ENCODE measurements at places on chromosomes 3 and 15. TPM values are rescaled to one million over a fixed set of nuclear protein-coding genes. Genes with fewer than 3 reads are reported as not detected.
A peak's percentile ranks its signal among the peaks of the same experiment; 100 is the strongest.

DNA sequence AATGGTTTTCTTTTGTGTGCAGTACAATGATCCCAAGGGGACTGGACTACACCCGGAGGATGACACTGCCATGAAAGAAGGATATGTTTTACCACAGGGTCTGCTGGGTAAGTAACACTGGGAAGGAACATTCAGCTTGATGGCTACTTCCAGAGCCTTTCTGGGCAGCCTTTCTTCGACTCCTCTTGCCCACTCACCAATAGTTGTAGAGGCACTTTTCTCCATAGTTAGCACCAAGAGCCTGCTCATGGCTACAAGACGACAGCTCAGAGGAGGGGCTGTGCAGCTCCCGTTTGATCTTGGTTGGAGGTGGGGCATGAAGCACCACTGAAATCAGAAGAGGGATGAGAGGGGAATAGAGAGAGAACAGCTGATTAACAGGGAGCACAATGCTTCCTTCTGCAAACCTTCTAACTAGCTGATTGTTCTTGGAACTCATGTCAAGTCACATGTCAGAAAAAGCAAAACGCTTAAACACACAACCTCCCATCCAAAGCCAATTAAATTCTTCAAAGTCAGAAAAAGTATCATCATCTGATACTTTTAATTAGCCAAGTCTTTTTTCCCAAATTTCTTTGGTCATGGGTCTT is 27.9 kb downstream of the ETV5 start:
- H3K27me3 ChIP-seq: no peaks in the 10 kb centered on the region
- no peak overlapping the region for H3K27ac ChIP-seq
- peaks cover 15% of the 10 kb centered on the region for H3K36me3 ChIP-seq
- H3K4me1 ChIP-seq: peaks cover 2% of the 10 kb centered on the region

DNA sequence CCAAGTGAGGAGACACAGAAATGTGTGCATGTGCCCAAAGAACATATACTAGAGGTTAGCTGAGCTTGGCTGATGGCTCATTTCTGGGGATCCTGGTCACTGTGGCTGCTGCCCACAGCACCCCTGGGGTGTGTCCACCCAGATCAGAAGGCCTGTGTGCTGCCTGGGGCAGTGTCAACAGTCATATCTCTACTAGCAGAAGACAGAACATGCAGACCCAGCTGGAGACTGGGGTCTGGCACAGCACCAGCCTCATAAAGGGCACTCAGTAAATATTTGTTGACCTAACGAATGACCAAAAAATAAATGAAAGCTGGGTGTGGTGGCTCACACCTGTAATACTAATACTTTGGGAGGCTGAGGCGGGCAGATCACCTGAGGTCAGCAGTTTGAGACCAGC is 16.4 kb downstream of the CHRNA3 start:
- H3K27ac ChIP-seq: no peak overlapping the region
- H3K36me3 ChIP-seq: no peaks in the 10 kb centered on the region
- peaks cover 4% of the 10 kb centered on the region for H3K27me3 ChIP-seq
- no peaks in the 10 kb centered on the region for H3K4me1 ChIP-seq

The C2CD4B gene
- not detected for polyA plus RNA-seq

DNA sequence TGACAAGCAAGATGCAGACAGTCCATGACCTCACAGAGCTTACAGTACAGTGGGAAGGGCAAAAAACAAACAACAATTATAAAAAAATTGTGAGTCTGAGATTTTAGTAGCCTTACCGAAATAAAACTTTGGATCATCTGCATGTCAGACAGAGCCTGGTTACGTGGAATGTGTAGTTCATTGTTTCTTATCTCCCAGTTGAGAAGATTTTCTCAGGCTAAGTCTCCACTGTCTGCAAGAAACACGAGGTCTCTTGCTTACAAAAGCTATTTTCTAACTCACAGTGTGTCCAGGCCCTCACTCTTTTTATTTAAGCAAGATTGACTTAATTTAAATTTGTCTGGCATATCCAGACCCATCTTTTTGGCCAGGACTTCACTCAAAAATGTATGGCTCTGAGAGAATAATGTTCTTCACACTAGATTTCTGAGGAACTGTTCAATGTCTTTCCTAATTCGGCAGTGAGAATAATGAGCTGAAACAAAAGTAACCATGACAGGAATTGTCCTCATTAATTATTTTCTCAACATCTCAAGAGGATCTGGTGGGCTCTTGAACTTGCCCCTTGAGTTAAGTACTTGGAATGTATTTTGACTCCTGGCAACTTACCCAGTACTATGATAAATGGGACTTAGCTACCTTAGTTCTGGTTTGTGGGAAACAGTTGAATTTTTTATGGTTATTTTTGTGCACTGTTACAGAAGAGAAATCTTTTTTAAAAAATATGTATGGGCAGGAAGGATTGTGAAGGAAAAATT is 265.1 kb upstream of the COL8A1 start:
- H3K36me3 ChIP-seq: no peaks in the 10 kb centered on the region
- no peaks in the 10 kb centered on the region for H3K27me3 ChIP-seq
- no peak overlapping the region for H3K27ac ChIP-seq
- DNase-seq: no peak

GRCh38 chr3:71641674-71642073 is 58.1 kb upstream of the FOXP1 start:
- peaks cover 2% of the 10 kb centered on the region for H3K4me1 ChIP-seq
- no peak overlapping the region for H3K4me3 ChIP-seq
- H3K27me3 ChIP-seq: peaks cover 19% of the 10 kb centered on the region
- DNase-seq: peak; percentile 7
